ENCODE measurements at places on chromosomes 1 and 21. TPM values are rescaled to one million over a fixed set of nuclear protein-coding genes. Genes with fewer than 3 reads are reported as not detected.

GRCh38 chr1:186623551-186623950, 56.7 kb downstream of the PTGS2 start:
- H3K4me3 ChIP-seq: no peak overlapping the region
- no peaks in the 10 kb centered on the region for H3K27me3 ChIP-seq
- H3K4me1 ChIP-seq: no peaks in the 10 kb centered on the region
- no peak for DNase-seq
- H3K27ac ChIP-seq: no peak overlapping the region

DNA sequence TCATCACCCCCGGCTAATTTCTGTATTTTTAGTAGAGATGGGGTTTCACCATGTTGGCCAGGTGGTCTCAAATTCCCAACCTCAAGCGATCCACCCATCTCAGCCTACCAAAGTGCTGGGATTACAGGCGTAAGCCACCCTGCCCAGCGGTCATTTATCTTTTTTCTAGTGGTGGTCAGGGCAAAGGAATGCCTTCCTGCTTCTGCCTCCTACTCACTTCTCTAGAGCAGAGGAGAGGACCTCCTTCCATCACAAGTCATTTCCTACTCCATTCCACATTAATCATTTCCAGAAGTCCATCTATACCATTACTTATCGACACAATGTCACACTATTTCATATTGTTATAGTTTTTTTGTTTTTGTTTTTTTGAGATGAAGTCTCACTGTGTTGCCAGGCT, 13.3 kb downstream of the FBXO42 start:
- H3K27me3 ChIP-seq: no peaks in the 10 kb centered on the region
- H3K4me3 ChIP-seq: no peak overlapping the region
- H3K4me1 ChIP-seq: peaks cover 3% of the 10 kb centered on the region
- no peaks in the 10 kb centered on the region for H3K36me3 ChIP-seq

DNA sequence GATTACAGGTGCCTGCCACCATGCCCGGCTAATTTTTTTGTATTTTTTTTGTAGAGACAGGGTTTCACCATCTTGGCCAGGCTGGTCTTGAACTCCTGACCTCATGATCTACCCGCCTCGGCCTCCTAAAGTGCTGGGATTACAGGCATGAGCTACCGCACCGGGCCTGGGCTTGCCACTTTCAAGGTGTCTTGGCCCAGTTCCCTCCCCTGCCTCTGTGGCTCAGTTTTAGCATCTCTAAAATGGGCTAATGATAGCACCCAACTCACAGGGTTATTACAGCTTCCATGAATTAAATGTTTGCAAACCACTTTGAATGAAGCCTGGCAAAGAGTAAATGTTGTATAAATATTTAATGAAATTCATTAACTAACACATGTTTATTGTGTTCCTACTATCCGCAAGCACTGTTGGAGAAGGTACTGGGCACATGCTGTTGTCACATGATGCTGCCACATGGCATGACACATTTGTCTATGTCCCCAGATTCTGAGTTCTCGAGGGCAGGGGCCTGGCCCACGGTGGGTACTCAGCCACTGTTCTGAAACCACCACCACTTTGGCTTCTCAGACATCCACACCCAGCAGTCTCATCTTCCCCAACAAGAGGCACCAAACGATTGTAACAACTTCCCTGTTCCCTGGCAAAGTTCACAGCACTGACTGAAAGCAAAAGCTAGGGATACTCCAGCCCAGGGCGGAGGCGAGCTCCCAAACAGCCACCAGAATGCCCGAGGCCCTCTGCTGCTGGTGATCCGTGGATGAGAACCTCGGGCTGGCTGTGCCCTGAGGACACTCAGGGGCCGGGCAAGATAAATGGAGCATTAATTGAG, 9.7 kb downstream of the IFFO2 start:
- no peak for DNase-seq
- H3K36me3 ChIP-seq: no peaks in the 10 kb centered on the region
- H3K27me3 ChIP-seq: no peaks in the 10 kb centered on the region

- no peak overlapping the region for H3K27ac ChIP-seq
- no peaks in the 10 kb centered on the region for H3K4me1 ChIP-seq
- no peak for DNase-seq
- H3K4me3 ChIP-seq: no peak overlapping the region
- no peaks in the 10 kb centered on the region for H3K27me3 ChIP-seq
Observed at GRCh38 chr1:86636898-86637297, 67.5 kb upstream of the SH3GLB1 start.

GRCh38 chr1:230186874-230187273, 119.8 kb downstream of the GALNT2 start:
- no peaks in the 10 kb centered on the region for H3K27me3 ChIP-seq
- DNase-seq: no peak
- no peak overlapping the region for H3K4me3 ChIP-seq
- peaks cover 5% of the 10 kb centered on the region for H3K4me1 ChIP-seq
- no peaks in the 10 kb centered on the region for H3K36me3 ChIP-seq

DNA sequence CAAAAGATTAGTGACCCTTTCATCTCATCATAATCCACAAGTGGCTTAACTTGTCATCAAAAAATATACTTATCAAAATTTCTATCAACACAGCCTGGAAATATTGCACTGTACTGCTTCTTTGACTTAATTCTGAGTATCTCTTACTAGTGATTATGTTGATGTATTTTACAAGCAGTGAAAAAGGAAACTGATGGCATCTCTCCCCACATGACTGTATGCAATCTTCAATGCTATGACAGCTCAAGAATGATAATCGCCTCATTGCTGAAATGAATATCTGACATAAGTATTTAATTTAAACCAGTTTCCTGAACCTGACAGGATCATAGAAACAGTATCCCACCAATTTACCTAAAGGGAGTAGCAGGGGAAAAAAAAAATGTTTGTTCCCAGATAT, 79.5 kb downstream of the DPYD start:
- no peaks in the 10 kb centered on the region for H3K27me3 ChIP-seq
- no peak for DNase-seq
- no peaks in the 10 kb centered on the region for H3K36me3 ChIP-seq
- H3K4me1 ChIP-seq: no peaks in the 10 kb centered on the region
- H3K27ac ChIP-seq: no peak overlapping the region
- no peak overlapping the region for H3K4me3 ChIP-seq

DNA sequence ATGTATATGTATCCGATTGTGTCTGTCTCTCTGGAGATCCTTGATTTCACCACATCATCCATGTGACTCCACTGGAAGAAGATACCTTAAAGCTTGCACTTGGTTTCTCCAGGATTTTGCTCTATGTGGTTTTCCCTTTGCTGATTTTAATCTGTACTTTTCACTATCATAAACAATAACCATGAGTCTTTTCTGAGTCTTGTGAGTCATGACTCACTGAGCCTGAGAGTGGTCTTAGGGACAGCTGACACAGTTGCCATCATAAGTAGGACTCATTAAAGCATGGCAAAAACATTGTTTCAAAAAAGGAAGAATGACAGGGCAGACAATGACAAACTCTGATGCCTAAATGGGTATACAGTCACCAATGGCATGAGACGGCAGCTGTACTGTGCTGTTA, 226.2 kb downstream of the AKT3 start:
- H3K4me3 ChIP-seq: no peak overlapping the region
- peaks cover 2% of the 10 kb centered on the region for H3K36me3 ChIP-seq
- DNase-seq: no peak
- no peaks in the 10 kb centered on the region for H3K4me1 ChIP-seq
- no peaks in the 10 kb centered on the region for H3K27me3 ChIP-seq

DNA sequence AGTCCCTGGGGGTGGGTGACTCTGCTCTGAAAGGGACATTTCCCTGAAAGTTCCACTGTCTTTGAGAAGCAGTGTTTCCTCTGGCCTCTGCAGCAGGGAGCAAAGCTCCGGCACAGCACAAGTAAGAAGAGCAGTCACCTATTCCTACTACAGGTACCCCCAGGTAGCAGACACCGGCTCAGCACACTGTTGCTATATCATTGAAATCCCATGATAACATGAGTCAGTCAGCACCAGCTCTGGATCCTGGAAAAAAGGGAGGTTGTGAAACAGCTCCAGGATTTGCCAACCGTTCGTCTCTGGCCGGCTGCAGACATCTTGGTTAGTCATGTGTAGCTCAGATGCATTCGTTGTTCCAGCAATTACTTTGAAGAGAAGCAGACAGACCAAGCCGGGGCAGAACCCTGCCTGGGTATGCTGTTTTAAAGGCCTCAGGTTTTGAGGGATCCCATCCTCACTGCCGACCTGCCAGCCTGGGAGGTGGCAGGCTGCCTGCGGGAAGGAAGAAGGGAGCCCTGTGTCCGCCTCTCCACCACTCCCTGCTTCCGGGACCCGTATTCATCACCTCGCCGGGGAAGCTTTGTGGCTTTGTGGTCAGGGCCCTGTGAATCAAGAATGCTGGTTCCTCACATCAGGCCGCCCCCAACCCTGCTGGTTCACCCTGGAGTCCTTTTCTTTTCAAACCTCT, 139.2 kb downstream of the CLIC6 start:
- no peak overlapping the region for H3K4me3 ChIP-seq
- H3K27ac ChIP-seq: peak overlapping the region; percentile 28
- no peaks in the 10 kb centered on the region for H3K27me3 ChIP-seq
- no peaks in the 10 kb centered on the region for H3K36me3 ChIP-seq
- peak; percentile 77 for DNase-seq

DNA sequence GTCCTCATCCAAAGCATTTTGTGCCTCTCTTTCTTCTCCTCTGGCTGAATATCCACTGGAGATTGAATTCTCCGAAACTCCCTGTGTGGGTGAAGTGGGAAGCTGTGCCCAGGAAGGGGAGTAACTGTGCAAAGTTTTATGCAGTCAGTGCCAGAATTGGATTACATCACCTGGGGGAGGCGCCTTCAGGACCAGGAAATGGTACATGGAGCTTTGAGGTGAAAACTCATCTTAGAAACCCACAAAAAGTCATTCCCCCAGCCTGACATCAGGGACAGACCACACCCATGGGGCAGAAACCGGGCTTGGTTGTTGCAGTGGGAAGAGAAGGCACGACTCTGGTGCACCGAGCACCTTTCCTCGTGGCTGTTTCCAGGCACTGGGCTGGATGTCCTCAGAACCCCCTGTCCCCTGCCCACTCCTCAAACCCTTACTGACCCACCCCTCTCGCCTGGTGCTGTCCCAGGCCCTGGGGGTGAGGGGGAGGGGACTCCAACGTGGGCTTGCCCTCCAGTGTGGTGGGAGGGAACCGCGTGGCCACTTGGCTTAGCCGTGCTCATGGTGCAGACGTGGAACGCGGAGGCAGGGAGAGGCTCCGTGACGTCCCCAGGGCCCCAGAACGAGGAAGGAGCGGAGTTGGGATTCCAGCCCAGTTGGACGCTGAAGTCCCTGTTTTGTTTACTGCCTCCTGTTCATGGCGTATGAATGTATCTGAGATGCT, 15.7 kb downstream of the TFF3 start:
- H3K27me3 ChIP-seq: no peaks in the 10 kb centered on the region
- H3K4me3 ChIP-seq: no peak overlapping the region
- no peaks in the 10 kb centered on the region for H3K4me1 ChIP-seq
- DNase-seq: no peak
- H3K27ac ChIP-seq: no peak overlapping the region

DNA sequence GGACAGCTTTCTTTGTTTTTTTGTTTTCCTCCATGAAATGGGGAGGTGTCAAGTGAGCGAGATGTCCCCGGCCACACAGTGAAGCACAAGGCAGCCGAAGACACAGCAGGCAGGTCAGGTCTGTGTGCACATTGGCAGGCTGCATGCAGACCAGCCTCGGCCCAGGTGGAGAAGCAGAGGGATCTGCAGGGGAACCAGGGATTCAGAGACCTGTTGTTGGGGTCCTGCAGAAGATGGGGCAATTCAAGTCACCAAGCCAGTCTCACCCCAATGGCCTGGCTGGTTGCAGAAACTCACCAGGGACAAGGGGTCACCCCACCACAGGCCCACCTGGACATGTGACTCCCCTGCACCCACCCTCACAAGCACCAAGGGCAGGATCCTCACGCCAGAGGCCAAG, 4.0 kb upstream of the ABCG1 start:
- H3K27ac ChIP-seq: no peak overlapping the region
- no peak overlapping the region for H3K4me3 ChIP-seq
- no peaks in the 10 kb centered on the region for H3K36me3 ChIP-seq
- no peaks in the 10 kb centered on the region for H3K4me1 ChIP-seq

GRCh38 chr21:33985117-33986050, 69.8 kb upstream of the ATP5PO start:
- no peaks in the 10 kb centered on the region for H3K27me3 ChIP-seq

GRCh38 chr1:9476790-9477463, 62.3 kb upstream of the SLC25A33 start:
- no peak overlapping the region for H3K27ac ChIP-seq
- H3K36me3 ChIP-seq: no peaks in the 10 kb centered on the region
- no peaks in the 10 kb centered on the region for H3K4me1 ChIP-seq
- H3K4me3 ChIP-seq: no peak overlapping the region
- H3K27me3 ChIP-seq: no peaks in the 10 kb centered on the region
- DNase-seq: no peak

GRCh38 chr21:35106246-35106835, 57.2 kb upstream of the RUNX1 start:
- H3K4me1 ChIP-seq: no peaks in the 10 kb centered on the region
- H3K27ac ChIP-seq: no peak overlapping the region
- no peaks in the 10 kb centered on the region for H3K36me3 ChIP-seq

- H3K27ac ChIP-seq: no peak overlapping the region
- no peak for DNase-seq
- H3K36me3 ChIP-seq: no peaks in the 10 kb centered on the region
- H3K27me3 ChIP-seq: no peaks in the 10 kb centered on the region
Observed at GRCh38 chr1:121448851-121449250, 264.1 kb downstream of the SRGAP2C start.

DNA sequence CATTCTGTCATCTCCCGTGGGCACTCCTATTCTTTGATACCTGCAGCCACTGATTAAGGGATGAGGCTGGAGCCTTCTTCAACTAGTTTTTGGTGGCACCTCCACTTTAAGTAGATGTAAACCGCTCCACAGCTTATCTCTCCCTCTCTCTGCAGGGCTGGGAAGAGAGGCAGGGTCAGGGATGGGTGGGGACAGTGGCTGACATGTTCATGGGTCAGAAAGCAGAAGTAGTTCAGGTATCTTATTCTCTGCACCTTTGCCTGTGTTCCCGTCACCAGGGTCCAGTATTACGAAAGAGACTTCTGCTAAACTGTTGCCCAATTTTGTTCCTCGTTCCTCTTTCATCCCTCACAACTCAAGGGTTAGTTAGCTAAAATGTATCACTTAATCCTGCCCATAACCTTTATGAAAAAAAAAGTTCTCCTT, 51.7 kb upstream of the EDEM3 start:
- no peaks in the 10 kb centered on the region for H3K27me3 ChIP-seq
- DNase-seq: no peak
- peaks cover 8% of the 10 kb centered on the region for H3K36me3 ChIP-seq
- H3K4me3 ChIP-seq: no peak overlapping the region

- H3K36me3 ChIP-seq: no peaks in the 10 kb centered on the region
- H3K27ac ChIP-seq: no peak overlapping the region
- no peaks in the 10 kb centered on the region for H3K27me3 ChIP-seq
- no peaks in the 10 kb centered on the region for H3K4me1 ChIP-seq
- no peak overlapping the region for H3K4me3 ChIP-seq
Observed at GRCh38 chr1:172497230-172497629, 35.7 kb upstream of the SUCO start.

- no peak overlapping the region for H3K4me3 ChIP-seq
- no peak overlapping the region for H3K27ac ChIP-seq
- no peaks in the 10 kb centered on the region for H3K27me3 ChIP-seq
Observed at GRCh38 chr1:191851799-191852595, 306.3 kb upstream of the RGS18 start.

The MARK1 gene
- total RNA-seq: 15.7 TPM

The CLCN6 gene
- 37.5 TPM for total RNA-seq

The KCNQ4 gene
- 7.2 TPM for total RNA-seq

The TMPRSS2 gene
- not detected for total RNA-seq

The DISP3 gene
- 0.10 TPM for total RNA-seq

The PTAFR gene
- total RNA-seq: 8.8 TPM

The LRRC7 gene
- 1.3 TPM for total RNA-seq

The KCNJ15 gene
- 2.7 TPM for total RNA-seq

The RAB25 gene
- not detected for total RNA-seq

The SPRR2A gene
- not detected for total RNA-seq

The SAMD13 gene
- total RNA-seq: 1.7 TPM

Measured in aorta (tissue), 5 donors.